HepG2 (cell line): ENCODE measurements at places on chromosomes 1 and 21.
A peak's percentile ranks its signal among the peaks of the same experiment; 100 is the strongest.

GRCh38 chr1:167791281-167792187, 69.8 kb downstream of the MPZL1 start:
- no peak overlapping the region for H3K4me3 ChIP-seq
- no peak for DNase-seq
- no peak overlapping the region for H3K27ac ChIP-seq
- H3K4me1 ChIP-seq: no peaks in the 10 kb centered on the region
- peaks cover 33% of the 10 kb centered on the region for H3K36me3 ChIP-seq

DNA sequence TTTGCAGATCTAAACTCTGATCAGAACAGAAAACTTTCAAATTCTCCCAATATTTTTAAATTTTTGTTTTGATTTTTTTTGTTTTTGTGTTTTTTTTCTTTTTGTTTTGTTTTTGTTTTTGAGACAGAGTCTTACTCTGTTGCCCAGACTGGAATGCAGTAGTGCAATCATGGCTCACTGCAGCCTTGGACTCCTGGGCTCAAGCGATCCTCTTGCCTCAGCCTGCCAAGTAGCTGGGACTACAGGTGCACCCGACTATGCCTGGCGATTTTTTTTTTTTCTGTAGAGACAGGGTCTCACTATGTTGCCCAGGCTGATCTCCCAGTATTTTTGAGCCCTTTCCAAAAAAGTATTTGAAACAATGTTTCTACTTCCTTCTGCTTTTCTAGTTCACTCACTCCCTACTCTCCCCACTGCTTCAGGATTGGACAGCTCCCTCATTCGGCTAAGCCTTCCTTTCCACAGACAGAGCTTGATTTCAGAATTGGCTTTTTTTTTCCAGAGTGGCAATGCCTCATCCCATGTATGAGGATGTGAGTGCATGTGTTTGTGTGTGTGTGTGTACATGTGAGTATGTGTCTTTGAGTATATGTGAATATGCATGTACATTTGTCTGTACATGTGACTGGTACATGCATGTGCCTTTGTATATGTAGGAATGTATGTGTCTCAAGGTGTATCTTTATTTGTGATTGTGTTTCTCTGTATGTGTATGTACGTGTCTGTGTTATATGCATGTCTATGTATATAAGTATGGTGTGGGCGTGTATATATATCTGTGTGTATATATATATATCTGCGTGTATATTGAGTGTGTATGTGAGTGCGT, 11.9 kb downstream of the LHX4 start:
- no peaks in the 10 kb centered on the region for H3K36me3 ChIP-seq
- peaks cover 2% of the 10 kb centered on the region for H3K27me3 ChIP-seq
- no peak overlapping the region for H3K27ac ChIP-seq

DNA sequence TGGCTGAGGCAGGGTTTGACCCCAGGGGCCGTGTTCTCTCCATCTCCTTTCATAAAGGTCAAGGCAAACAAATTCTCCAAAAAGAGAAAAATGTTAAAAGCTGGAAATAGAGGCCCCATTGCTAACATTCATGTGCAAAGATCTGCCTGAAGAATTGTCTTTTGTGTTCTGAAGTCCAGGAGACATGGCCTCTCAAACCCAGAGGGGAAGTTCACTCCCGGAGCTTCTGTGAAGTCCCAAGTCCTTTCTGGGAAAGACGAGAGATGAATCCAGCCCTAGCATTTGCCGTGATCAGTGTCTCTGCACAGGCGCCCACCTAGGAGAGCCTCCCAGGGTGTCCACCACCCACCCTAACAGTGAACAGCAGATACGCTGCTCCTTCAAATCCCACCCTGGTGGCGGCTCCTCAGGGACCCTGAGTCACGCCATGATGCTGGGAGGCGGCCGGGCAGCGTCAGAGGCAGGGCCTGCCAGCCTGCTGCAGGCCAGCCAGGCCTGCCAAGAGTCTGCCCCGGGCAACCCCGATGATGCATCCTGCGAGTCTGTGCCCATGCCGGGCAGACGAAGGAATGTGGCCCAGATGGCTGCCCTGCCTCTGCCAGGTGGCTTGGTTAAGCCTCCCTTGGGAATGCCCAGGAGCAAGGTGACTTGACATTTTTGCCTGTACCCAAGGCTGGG, 5.2 kb upstream of the C2CD2 start:
- DNase-seq: no peak
- H3K27ac ChIP-seq: no peak overlapping the region
- H3K4me3 ChIP-seq: peak overlapping the region; percentile 61
- H3K36me3 ChIP-seq: no peaks in the 10 kb centered on the region
- peaks cover 73% of the 10 kb centered on the region for H3K4me1 ChIP-seq

GRCh38 chr1:24301785-24302175, 17.4 kb upstream of the GRHL3 start:
- peaks cover 45% of the 10 kb centered on the region for H3K27me3 ChIP-seq
- H3K27ac ChIP-seq: no peak overlapping the region
- H3K36me3 ChIP-seq: no peaks in the 10 kb centered on the region
- no peak overlapping the region for H3K4me3 ChIP-seq

DNA sequence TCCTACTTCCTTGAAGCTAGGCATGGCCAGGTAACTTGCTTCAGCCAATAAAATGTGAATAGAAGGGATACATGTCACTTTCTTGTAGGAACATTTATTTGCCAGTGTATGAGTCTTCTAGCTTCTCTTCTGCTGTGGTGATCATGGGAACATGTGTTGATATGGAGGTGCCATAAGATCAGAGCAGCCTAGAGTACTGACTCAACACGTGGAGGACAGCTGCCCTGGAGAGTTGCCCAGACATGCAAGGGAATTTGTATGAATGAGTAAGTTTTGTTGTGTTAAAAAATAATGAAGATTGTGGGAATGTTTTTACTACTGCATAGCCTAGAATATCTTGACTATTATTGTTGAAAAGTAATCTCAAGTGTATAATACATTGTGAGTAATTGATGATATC, 502.3 kb downstream of the NUF2 start:
- H3K27me3 ChIP-seq: no peaks in the 10 kb centered on the region
- H3K4me1 ChIP-seq: no peaks in the 10 kb centered on the region
- DNase-seq: no peak
- H3K36me3 ChIP-seq: no peaks in the 10 kb centered on the region
- H3K27ac ChIP-seq: no peak overlapping the region

DNA sequence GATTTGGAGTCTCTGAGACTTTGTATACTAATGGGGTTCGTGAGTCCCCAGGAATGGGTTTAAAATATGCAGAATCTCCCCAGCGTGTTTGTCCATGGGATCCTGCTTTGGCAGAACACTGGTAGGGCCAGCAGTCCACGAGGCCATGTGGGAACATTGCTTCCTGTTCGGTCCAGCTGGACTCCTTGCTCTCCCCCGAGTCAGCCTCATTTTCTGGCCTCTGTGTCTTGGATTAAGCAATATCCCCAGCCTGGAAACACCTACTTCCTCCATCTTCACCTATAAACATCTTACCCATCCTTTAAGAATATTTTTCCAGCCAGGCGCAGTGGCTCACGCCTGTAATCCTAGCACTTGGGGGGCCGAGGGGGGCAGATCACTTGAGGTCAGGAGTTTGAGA, 142.4 kb downstream of the NAV1 start:
- H3K27ac ChIP-seq: no peak overlapping the region
- H3K4me3 ChIP-seq: no peak overlapping the region
- H3K27me3 ChIP-seq: peaks cover 28% of the 10 kb centered on the region; the same call in 2 of the 3 replicates
- H3K4me1 ChIP-seq: no peaks in the 10 kb centered on the region
- no peak for DNase-seq

GRCh38 chr1:119318466-119319309, 49.9 kb upstream of the HAO2 start:
- H3K4me3 ChIP-seq: no peak overlapping the region
- H3K4me1 ChIP-seq: no peaks in the 10 kb centered on the region
- DNase-seq: no peak
- no peaks in the 10 kb centered on the region for H3K27me3 ChIP-seq
- H3K27ac ChIP-seq: no peak overlapping the region

GRCh38 chr1:169904834-169905233, 11.1 kb upstream of the SCYL3 start:
- H3K36me3 ChIP-seq: no peaks in the 10 kb centered on the region
- H3K27ac ChIP-seq: no peak overlapping the region
- peaks cover under 1% of the 10 kb centered on the region; the same call in 1 of the 2 replicates for H3K27me3 ChIP-seq
- H3K4me3 ChIP-seq: no peak overlapping the region

GRCh38 chr1:96525657-96526557, 195.7 kb upstream of the PTBP2 start:
- H3K4me3 ChIP-seq: no peak overlapping the region
- no peak overlapping the region for H3K27ac ChIP-seq
- no peak for DNase-seq
- H3K4me1 ChIP-seq: no peaks in the 10 kb centered on the region
- no peaks in the 10 kb centered on the region for H3K27me3 ChIP-seq
- no peaks in the 10 kb centered on the region for H3K36me3 ChIP-seq

- H3K36me3 ChIP-seq: no peaks in the 10 kb centered on the region
- H3K27ac ChIP-seq: peak overlapping the region; percentile 65
- no peak overlapping the region for H3K4me3 ChIP-seq
These were observed 325.9 kb downstream of the RPS6KC1 start for GRCh38 chr1:213376862-213377372.

DNA sequence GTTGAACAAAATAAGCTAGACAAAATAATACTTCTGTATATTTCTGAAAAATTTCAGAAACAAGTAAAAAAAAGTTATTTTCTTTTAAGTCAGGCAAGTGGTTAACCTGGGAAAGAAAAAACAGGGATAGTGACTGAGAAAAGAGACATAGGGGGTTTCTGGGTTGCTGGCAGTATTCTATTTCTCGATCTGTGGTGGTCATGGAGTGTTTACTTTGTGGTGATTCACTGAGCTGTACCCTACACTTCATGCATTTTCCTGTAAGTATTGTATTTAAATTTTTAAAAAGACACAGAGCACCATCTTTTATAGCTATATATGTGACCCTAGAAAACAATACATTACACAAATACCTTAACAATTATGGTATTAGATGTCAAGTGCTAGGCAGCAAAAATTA, 58.2 kb downstream of the ZNF644 start:
- no peak overlapping the region for H3K4me3 ChIP-seq
- no peak overlapping the region for H3K27ac ChIP-seq
- no peak for DNase-seq

DNA sequence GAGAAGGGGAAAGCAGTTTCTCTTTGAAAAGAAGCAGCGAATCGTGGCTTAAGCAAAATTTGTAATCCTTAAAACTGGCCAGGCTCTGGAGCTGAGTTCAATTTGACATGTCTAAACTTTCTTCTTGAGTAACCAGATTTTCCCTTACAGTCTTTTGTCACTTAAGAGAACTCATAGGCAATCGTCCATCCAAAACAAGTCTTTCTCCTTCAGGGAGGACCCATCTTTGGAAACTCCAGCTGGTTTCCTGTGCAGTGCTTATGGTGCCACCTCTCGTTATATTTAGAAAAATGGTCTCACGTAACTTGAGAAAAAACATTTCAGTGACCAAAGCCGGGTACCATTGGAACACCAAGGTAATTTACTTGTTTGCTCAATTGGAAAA, 1.8 kb upstream of the PTTG1IP start:
- peak overlapping the region; percentile 45 for H3K27ac ChIP-seq
- no peaks in the 10 kb centered on the region; the same call in 2 of the 3 replicates for H3K36me3 ChIP-seq

DNA sequence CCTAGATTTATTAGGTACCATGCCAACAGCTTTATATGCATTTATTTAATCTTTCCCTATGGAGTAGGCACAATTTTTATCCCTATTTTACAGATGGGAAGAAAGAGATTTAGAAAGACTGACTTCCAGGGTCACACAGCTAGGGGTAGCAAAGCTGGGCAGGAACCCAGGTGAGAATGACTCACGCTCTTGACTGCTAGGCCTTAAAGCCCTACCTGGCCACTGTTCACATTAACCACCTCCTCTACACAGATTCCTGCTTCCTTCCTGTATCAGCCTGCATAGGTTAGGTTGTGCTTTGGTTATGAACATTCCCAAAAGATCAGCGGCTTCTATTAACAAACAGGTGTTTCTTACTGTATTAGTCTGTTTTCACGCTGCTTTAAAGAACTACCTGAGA, 53.2 kb downstream of the DNAJC6 start:
- no peaks in the 10 kb centered on the region for H3K27me3 ChIP-seq
- H3K27ac ChIP-seq: no peak overlapping the region
- H3K4me1 ChIP-seq: peaks cover 13% of the 10 kb centered on the region

GRCh38 chr1:82319546-82319945, 518.8 kb downstream of the ADGRL2 start:
- no peak for DNase-seq
- no peaks in the 10 kb centered on the region for H3K27me3 ChIP-seq
- no peak overlapping the region for H3K4me3 ChIP-seq
- H3K4me1 ChIP-seq: no peaks in the 10 kb centered on the region
